ENCODE measurements at places on chromosomes 3 and 15.

GRCh38 chr3:157127268-157127667 is 32.7 kb downstream of the CCNL1 start:
- DNase-seq: no peak

DNA sequence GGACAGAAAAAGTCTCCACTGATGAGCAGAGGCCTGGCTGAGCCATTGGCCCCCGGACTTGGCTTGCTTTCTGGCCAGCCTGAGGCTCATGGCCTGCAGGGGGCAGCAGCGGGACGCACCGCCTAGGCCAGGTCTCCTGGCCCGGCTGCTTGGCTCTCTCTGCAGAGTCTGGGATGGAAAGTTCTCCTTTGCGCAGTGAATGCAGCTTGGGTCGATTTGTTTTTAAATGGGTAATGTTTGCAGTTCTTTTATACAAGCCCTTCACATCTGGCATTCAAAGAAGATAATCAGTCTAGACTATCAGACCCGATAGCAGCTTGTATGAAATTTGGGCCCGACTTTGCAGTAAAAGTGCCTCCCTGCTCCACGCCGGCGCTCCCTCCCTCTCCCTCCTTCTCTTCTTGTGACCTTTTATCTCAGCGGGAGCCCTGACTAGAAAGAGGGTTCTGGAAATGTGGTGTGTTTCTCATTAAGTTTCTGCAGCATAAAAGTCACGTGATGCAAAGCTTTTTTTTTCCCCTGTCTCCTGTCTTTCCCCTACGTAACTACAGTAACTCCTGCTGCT is 59.9 kb downstream of the ZNF621 start:
- DNase-seq: peak; percentile 39

GRCh38 chr3:8359133-8359532 is 142.5 kb upstream of the LMCD1 start:
- DNase-seq: no peak

DNA sequence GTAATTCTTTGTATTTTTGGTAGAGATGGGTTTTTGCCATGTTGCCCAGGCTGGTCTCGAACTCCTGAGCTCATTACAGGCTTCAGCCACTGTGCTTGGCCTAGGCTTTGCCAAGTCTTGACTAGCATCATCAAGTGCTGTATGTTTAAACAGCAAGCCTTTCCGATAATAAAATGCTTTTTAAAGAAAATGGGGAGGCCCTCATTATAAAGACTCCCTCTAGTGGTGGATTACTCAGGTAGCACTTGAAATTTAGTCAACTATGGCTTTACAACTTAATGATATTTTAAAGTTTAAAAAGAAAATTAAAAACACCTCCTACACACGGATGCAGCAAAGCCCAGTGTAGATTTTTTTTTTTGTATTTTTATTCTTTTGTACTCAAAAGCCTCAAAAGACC is 213.6 kb downstream of the GAP43 start:
- no peak for DNase-seq

- DNase-seq: no peak
These were observed 214.7 kb downstream of the ATP8B4 start for GRCh38 chr15:49904296-49904695.

DNA sequence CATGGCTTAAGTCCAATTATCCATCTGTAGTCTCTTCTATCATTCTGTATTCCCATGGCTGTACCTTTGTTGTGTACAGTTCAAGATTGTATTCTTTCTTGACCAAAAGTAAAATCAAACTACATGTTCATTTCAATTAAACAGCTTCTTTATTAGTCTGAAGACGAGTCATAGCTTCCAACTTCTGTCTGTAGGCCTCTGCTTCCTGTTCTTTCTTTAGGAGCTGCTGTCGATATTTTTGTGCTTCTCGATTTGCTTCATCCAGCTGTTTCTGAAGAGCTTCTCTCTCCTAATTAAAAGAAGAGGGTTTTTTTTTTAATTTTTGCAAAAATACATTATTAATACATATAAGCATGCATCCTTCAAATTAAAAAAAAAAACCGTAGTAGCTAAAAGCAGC is 13.0 kb upstream of the HDC start:
- DNase-seq: no peak

DNA sequence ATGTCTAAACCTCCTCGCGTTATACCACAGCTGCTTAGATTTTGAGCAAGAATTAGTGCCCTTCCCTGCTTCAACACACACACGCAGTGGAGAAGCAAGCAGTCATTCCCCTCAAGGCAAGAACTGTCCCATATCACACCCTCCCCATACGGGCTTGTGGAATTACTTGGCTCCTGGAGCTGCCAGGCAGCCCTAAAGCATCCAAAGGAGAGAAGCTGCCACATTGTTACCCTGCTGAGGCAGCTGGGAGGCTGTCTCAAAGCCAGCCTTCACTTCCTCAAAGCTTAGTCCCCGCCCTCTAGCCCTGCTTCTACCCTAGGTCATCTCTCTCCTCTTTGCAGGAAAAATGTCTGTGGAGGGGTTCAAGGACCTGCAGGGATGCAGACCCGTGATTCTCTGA is 153.4 kb downstream of the RORA start:
- no peak for DNase-seq

- DNase-seq: no peak
These were observed 2.8 kb downstream of the BTLA start for GRCh38 chr3:112496366-112497067.

DNA sequence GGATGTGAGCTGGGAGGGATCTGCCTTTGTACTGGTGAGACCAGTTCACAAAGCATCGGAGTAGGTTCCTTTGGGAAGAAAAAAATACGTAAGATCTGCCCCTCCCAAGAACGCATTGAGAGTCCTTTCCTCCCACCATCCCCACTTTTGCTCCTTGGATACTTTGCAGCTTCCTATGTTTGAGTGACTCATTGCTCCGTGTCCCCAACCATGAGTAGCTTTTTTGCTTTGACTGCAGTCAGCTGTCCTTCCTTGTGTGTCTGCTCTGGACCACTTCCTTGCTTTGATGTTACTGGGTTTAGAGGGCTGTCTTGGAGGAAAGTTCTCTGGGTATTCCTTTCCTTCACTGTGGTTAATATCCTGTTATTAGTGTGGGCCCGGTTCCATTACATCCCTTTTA is 43.2 kb upstream of the PTPN23 start:
- no peak for DNase-seq

GRCh38 chr15:52784799-52785671 is 5.1 kb downstream of the ONECUT1 start:
- no peak for DNase-seq

DNA sequence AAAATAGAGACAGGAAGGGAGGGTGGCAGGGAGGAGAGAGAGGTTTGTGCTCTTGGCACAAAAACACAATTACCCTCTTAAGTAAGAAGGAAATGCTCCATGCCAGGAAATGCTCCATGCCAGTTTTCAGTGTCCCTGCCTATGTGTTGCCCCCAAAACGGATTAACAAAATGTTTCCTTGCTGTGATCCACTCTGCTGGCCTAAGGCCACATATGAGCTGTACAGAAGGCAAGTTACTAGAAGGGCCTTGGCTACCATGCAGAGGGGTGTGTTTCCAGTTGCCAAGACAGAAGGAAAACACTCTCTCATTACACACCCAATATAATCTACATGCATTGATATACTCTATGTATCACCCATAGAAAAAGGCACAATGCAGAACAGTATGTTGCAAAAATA is 98.2 kb upstream of the PTPRG start:
- no peak for DNase-seq

DNA sequence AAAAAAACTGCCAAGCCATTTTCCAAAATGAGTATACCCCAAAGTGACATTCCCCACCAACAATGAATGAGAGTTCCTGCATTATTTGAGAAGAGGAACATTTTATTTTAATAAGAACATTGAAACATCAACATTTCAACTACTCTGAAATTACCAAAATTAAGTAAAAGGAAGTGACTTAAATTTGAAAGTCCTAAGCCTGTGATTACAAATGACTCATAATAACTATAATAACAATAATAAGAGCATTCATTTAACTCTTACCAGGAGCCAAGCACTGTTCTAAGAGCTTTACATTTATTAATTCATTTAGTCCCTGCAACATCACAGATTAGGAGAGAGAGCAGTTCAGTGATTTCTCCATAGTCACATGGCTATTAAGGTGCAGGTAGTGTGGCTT is 32.4 kb downstream of the LRRC28 start:
- no peak for DNase-seq

GRCh38 chr3:150104564-150104963 is 133.9 kb upstream of the PFN2 start:
- DNase-seq: no peak

DNA sequence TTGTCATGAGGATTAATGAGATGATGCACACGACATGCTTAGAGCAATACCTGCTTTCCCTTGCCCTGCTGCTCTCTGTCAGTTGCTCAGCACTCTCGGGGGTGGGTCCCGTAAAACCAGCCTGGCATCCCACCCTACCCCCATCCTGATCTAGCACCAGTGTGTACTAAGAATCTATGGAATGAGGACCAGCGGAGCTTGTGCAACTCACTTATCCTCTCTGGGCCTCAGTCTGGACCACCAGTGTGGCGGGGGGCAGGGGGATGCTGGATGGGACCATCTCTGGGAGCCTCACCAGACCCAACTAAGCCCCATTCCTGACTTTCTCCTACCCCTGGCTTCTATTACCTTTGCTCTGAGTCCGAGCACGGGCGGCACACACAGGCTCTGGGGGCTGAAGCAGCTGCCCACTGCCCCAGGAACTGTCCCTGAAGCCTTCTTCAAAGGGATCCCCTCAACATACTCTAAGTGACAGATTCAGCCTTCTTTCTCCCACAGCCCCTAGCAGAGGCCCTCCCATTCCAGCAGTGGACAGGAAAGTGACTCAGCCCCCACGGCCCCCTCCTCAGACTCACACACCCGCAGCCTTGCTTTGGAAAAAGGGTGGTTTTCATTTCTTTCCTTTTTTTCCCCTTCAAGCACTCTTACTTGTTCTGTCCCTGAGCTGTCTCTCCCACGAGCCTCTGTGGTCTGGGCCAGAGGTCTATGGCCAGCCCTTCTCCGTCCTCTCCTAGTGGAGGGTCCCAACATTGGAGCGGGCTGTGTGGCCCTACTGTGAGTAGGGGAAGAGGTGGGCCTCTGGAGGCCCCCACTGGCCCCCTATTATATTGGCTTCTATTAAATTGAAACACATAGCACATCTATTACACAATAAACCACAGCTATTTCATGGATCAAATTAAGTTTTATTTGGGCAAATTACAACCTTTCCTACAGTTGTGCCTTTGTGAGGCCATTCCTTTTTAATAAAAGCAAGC is 100.3 kb downstream of the SMAD6 start:
- no peak for DNase-seq

GRCh38 chr15:73737535-73737934 is 15.6 kb downstream of the INSYN1 start:
- DNase-seq: no peak

DNA sequence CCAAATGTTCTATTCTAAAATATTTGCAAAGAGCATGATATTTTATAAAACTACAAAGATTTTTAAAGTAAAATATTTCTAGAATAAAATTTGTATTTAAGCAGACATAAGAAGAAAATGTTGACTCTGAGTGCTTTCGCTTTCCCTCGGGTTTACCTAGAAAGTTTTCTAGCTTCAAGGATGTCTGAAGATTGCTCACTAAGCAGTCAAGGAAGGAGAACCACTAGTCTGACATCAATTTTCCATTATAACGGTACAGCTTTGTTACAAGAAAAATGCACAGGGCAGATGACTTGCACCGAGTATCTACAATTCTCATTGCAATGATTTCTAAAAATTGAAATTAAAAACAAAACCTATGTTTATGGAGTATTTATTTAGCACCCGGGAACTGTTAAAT is 14.2 kb downstream of the GPR15 start:
- DNase-seq: no peak

DNA sequence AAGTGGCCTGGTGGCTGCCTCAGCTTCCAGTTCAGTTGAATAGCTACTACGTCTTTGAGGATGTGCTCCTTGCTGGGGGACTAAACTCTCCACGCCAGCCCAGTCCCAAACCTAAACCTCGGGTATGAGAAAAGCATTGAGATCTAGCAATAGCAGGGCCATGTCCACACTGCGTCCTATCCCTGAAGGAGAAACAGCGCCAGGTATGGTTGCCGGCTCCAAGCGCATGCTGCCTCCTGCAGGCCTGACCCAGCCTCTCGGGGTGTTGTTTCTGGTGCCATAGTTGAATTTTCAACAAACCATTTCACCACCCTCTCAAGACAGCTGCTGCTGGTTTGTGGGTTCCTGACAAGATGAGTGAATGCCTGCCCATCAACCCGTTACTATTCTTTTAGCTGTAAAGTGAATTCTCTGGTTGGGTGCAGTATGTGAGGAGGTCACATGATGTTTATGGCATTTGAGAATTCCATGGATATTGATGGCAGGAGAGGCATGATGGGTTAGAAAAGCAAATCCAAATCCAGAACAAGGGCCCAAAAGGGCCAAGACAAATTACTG is 13.0 kb upstream of the SLC28A1 start:
- DNase-seq: no peak

DNA sequence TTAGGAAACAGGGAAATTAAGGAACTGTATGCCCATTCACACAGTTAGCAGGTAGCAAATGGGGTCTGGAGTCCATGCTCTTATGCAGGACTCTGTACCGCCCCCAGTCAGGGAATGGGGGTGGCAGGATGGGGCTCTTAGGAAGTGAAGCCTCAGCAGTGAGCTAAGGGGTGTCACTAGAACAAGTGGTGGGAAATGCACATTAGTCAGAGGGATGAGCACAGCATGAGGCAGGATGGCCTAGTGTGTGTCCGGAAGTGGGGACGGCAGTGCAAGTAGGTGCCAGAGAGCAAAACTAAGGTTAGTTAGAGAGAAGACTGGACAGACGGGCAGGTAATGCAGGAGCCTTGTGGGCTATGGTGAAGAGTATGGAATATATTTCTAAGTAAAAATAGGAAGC is 60.7 kb downstream of the ST3GAL6 start:
- DNase-seq: no peak

- DNase-seq: no peak
These were observed 266.4 kb upstream of the GOLIM4 start for GRCh38 chr3:168362156-168362555.

DNA sequence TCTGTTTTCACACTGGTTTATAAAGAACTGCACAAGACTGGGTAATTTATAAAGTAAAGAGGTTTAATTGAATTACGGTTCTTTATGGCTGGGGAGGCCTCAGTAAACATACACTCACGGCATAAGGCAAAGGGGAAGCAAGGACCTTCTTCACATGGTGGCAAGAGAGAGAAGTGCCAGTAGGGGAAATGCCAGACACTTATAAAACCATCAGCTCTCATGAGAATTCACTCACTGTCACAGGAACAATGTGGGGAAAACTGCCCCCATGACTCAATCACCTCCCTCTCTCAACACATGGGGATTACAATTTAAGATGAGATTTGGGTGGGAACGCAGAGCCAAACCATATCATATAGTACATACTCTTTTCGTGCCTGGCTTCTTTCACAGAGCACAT is 42.4 kb downstream of the MAP2K1 start:
- DNase-seq: no peak

- no peak for DNase-seq
These were observed 33.5 kb upstream of the HES1 start for GRCh38 chr3:194102436-194102835.

DNA sequence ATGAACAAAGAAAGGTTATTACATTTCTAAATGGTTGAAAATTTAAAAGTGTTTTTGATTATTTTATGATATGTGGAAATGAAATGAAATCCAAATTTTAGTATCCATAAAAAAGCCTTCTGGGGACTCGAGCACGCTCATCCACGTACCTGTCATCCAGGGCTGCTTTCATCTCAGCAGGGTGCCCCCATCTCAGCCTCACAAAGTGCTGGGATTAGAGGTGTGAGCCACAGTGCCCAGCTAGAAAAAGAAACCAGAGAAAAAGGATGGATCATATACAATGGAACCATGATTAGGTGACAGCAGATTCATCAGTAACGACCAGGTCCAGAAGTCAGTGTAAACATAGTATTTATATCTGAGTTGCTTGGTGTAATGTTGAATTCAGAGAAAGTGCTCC is 49.7 kb downstream of the STARD5 start:
- no peak for DNase-seq

GRCh38 chr15:66758844-66759243 is 56.8 kb downstream of the SMAD6 start:
- no peak for DNase-seq
